CD14-positive monocyte (primary cell): ENCODE measurements at places on chromosomes 11 and 22.

DNA sequence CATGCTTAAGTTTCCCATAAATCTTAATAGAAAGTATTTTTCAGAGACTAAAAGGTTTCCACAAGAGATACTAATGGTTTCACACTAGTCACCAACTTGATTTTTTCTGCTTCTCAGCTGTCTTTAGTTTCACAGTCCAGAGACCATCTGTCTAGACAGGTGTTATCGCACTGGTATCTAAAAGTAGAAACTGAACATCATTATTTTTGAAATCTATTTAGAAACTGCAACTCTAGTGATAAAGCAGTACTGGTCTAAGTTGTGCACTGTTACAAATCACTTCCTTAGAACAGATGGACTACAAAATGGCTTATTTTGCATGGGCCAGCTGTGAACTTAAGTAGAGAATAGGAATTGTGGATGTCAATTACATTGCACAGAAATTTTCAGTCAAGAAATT, 78.0 kb downstream of the CNTN5 start:
- DNase-seq = no peak

DNA sequence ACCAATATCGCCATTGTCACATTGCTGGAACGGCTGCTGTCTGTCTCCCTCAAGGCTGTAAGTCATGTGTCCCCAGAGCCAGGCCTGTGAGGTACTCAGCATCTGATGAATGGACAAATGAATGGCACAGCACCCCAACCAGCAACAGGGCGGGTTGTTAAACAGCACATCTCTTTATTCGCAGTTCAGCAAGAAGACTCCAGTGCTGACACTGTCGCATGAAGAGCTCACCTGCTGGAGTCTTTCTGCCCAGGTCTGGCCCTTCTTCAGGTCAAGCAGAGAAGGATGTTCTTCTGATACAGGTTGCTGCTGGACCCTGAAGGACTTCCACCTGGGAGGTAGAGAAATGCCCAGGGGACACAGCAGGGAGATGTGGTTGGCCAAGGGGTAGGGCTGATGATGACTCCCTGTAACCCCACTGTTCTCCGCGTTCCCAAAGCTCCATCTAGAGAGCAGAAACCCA, 4.8 kb downstream of the SPATA19 start:
- no peak for DNase-seq

DNA sequence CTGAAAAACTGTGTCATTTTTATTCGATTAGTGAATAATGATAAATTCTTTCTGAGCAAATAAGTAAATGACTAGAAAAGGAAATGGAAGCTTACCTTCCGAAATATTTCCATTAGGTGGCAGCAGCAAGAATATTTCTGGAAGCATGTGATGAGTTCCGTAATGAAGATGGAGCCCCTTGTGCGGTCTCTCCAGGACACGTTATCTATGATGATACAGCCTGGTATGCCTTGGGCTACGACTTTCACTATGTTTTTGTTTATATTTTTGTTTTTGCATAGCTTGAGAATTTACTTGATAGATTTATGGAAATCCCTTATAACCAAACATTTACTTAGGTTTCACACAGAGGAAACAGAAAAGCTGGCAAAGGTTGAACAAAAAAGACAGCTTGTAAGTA, 25.7 kb downstream of the CASP5 start:
- no peak for DNase-seq

DNA sequence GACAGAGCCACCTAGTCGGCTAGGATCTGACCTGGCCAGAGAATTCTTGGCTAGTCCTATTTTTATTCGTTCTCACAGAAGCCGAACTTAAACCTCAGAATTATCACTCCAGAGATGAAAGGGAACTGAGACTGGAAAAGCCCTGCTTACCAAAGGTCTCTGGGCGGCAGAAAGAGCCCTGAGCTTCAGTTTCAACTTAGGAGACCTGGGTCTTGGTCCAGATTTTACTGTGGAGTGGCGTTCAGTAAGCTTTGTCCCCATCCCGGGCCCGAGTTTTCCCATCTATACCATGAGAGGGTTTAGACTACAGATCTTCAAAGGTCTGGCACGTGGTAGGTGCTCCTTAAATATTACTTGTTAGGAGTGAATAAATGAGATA, 516 bp downstream of the NEU3 start:
- no peak for DNase-seq

GRCh38 chr22:26066534-26066933, 102.7 kb upstream of the SEZ6L start:
- no peak for DNase-seq

DNA sequence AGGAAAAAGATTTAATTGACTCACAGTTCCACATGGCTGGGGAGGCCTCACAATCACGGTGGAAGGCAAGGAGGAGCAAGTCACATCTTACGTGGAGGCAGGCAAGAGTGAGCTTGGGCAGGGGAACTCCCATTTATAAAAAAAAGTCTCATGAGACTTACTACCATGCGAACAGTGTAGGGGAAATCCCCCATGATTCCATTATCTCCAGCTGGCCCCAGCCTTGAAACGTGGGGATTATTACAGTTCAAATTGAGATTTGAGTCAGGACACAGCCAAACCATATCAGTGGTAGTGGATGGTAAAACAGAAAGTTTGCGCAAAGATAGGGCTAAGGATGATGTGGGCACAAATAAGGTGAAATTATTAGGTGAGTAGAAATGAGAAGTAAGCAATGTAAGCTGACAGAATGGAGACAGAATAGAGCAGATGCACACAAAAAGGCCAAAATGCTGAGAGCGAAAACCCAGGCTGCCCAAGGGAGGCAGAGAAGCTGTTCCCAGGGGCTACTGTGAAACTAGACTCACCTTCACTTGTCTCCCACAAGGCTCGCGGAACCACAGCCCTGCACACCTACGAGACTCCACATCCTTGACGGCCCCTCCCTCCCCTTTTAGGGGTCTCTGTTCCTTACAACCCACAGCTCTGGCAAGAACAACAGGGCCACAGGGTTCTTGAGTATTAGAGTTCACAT, 377.6 kb downstream of the CADM1 start:
- no peak for DNase-seq

DNA sequence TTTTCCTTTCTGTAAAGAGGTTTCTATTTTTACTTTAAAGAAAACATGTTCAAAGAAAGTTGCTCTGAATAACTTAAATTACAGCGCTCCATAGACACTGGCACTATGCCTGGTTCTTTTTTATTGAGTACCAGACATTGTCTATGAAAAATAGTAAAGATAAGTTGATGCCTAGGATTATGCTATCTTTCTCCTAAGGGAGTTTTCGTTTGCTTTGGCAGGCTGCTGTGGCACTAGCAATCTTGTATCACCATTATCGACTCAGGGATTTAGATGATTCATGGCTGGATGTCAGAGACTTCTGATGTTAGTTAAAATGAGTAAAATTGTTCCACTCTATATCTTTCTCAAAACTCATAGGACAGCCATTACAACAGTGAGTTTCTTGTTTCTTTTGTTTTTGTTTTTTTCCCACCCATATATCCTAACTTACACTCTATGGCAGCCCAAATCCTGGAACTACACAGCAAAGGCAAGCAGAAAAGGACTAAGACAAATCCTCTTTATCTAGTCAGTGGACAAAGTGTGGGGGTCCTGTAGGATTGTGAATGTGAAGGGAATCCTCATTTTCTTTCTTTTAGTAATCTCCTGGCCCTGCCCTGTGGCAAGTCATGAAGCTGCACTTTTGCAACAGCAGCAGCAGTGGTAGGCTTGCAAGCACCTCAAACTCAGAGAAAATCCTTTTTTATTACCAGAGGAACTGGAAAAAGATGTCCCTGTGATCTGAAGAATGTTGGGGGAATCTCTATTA, 20.7 kb downstream of the SLN start:
- DNase-seq = no peak

DNA sequence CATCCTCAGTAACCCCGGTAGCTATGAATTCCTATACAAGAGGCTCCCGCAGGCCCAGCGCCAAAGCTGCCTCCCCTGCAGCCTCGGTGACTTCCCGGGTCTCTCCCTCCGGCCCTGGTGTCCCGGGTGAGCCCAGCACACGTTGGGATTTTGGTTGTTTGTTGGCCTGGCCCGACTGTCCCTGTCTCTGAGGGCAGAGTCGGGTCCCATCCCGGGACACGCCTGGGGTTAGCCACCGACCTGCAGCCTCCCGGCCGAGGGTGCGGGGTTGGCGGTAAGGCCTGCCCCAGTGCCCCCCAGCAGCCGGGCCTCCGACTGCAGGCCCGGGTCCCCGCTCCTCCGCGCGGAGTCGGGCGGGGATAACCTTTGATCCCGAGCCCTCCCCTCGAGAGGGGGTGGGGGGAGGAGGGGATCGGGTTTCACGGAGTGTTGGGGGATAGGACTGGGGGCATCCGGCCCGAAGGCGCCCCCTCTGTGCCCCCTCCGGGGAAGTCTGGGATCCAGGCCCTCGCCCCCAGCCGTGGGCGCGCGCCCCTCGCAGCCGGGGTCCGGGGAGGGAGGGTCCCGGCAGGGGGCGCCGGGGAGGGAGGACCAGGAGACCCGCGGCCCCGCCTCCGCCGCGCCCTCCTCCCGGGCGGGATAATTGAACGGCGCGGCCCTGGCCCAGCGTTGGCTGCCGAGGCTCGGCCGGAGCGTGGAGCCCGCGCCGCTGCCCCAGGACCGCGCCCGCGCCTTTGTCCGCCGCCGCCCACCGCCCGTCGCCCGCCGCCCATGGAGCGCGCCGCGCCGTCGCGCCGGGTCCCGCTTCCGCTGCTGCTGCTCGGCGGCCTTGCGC, at the start of gene FBLN1:
Gene FBLN1 (plus strand): TSS at position 669 of the 835 bp plus-strand sequence. CDS start 103 bp downstream, at position 772.
- DNase-seq = no peak

- DNase-seq = no peak
Observed at GRCh38 chr11:97683733-97684132, 1293.9 kb downstream of the JRKL start.

DNA sequence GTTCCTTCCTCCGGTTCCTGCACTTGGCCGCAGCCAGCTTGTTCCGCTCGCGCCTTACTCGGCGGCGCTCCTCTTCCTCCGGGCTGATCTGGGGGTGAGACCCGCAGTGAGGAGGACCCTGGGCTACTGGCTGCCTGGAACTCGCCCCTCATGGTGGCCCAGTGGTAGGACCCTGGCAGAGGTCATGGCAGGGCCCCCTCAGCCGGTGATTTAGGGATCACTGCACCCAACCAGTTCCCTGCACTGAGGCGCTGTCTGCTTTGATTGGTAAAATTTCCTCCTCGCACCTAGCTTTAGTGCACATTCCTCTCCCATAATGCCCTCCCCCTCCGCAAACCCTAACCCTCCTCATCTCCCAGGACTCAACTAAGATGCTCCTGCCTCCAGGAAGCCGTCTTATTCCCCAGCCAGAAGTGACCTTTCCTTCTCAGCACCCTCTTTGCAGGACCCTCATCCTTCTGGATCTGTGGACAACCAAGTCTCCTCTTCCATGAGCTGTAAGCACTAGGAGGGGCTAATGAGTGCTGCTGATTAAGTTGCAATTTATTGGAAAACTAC, 3.6 kb downstream of the CCDC85B start:
- no peak for DNase-seq

GRCh38 chr11:15112131-15112541, 2.6 kb upstream of the INSC start:
- DNase-seq = no peak

DNA sequence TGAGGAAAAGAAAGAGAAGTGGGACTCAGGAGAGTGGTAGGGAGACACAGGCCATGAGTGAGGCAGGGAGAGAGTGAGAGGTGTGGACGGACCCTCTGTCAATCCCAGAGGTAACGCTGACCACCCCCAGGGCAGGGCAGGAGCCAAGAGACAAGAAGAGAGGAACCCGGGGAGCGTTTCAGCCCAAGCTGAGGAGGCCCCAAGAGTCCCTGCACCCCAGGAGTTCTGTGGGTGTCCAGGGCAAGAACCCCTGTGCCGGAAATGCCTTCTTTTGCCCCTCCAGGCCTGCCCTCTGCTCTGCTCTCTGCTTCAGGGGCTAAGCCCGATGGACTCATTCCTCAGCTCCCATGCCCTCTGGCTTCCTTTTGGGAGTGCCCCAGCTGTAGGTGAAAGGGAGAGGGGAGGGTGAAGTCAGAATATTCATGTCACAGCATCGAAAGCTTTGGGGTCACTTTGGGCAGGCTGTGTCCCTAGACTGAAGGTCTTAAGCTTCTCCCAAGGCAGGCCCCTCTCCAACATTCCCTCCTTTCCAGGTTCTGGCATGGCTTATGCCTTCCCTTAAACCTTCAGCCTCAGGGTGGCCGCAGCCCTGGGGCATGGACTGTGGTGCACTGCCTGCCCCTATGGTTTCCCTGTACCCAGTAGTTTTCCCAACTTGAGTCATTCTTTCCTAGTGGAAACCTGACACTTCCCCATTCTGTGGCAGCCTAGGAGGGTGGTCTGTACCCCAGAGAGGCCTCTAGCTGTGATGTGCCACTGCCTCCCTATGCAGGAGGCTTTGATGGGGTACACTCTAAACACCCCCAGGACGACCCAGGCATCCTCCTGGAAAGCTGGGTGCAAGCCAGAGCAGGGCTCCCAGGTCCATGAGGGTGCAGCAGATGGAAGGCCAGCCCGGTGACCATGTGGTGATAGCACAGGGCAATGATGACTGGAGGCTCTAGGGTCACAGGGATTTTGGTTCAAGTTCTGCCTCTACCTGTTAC, 27.1 kb downstream of the MYEOV start:
- no peak for DNase-seq

- no peak for DNase-seq
Observed at GRCh38 chr22:29308791-29309262, 2.4 kb downstream of the GAS2L1 start.
